Tibial nerve (tissue), 4 donors: ENCODE measurements at places on chromosomes 1 and 21. TPM values are rescaled to one million over a fixed set of nuclear protein-coding genes. Genes with fewer than 3 reads are reported as not detected.
A peak's percentile ranks its signal among the peaks of the same experiment; 100 is the strongest.

The KRTAP11-1 gene
- not detected for total RNA-seq

The DIO1 gene
- not detected for total RNA-seq

The ACTN2 gene
- 0.21 TPM for total RNA-seq

DNA sequence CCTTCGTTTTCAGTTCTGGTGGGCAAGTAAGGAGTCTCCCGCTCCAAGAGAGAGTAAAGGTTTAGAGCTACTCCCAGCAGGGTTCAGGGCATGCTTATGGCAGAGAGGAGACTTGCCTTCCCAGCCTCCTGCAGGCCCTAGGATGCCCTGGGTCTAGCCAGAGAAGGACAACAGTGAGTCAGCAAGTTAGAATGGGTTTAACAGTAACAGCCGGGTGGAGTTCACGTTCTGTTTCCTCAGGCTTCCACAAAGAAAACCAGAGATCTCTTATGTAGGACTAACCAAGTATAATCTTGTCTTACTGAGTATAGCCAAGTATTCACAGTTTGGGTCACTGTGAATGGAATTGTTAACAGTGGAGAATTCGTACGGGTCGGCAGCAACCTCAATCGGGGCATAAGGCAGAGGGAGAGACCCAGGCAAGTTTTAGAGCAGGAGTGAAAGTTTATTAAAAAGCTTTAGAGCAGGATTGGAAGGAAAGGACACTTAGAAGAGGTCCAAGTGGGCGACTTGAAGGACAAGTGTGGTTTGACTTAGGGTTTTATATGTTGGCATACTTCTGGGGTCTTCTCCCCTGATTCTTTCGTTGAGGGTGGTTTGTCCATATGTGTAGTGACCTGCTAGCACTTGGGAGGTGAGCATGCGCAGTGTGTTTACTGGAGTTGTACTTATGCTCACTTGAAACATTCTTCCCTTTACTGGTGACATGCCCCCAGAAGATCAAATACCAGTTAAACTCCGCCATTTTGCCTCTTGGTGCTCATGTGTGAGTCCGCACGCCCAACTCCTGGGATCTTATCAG, 4.5 kb downstream of the OVAAL start:
- H3K4me3 ChIP-seq: no peak overlapping the region
- no peak overlapping the region for H3K27ac ChIP-seq
- no peak for DNase-seq
- H3K27me3 ChIP-seq: no peaks in the 10 kb centered on the region

GRCh38 chr1:183023601-183024316, 539 bp downstream of the LAMC1 start:
- peak overlapping the region; percentile 81 for H3K4me3 ChIP-seq
- H3K4me1 ChIP-seq: no peaks in the 10 kb centered on the region
- no peaks in the 10 kb centered on the region for H3K27me3 ChIP-seq
- DNase-seq: peak; percentile 33
- H3K36me3 ChIP-seq: no peaks in the 10 kb centered on the region
- H3K27ac ChIP-seq: peak overlapping the region; percentile 96
